ENCODE measurements at places on chromosomes 3 and 15. TPM values are rescaled to one million over a fixed set of nuclear protein-coding genes. Genes with fewer than 3 reads are reported as not detected.

ZPLD1 gene
- 0.06 TPM for polyA plus RNA-seq

ATG3 gene
- 51.3 TPM for polyA plus RNA-seq

SLC9C1 gene
- 0.40 TPM for polyA plus RNA-seq

GOLGA8H gene
- polyA plus RNA-seq, result 1.2 TPM

CERS3 gene
- polyA plus RNA-seq, result 0.55 TPM

Data from spinal cord (tissue), 10 donors.